Dermis microvascular lymphatic vessel endothelial cell (primary cell): ENCODE measurements at places on chromosomes 2 and 18. TPM values are rescaled to one million over a fixed set of nuclear protein-coding genes. Genes with fewer than 3 reads are reported as not detected.

DNA sequence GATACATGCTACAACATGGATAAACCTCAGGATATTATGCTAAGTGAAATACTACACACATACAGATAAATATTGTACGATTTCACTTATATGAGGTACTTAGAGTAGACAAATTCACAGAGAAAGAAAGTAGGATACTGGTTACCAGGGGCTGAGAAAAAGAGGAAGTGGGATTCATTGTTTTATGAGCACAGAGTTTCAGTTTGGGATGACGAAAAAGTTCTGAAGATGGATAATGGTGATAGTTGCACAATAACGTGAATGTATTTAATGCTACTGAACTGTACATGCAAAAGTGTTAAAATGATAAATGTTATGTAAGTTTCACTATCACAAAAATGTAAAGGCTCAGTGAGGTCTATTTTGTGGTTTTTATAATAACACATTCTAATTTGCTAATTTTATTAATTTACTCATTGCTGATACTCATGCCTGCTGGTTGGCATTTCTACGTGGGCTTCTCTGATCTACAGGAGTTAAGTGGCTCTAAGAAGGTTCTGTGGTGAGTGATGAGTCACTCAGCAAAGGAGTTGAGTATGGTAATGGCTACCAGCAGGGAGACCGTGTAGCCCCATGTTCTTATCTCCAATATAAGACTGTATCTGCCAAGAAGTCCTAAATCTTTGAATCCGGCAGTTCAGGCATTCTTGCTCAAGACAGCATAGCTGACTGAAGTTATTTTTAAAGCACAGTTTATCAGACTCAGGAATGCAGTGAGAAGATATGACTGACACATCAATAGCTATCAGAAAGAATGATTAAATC, 41.1 kb downstream of the UPP2 start:
- no peak for DNase-seq

DNA sequence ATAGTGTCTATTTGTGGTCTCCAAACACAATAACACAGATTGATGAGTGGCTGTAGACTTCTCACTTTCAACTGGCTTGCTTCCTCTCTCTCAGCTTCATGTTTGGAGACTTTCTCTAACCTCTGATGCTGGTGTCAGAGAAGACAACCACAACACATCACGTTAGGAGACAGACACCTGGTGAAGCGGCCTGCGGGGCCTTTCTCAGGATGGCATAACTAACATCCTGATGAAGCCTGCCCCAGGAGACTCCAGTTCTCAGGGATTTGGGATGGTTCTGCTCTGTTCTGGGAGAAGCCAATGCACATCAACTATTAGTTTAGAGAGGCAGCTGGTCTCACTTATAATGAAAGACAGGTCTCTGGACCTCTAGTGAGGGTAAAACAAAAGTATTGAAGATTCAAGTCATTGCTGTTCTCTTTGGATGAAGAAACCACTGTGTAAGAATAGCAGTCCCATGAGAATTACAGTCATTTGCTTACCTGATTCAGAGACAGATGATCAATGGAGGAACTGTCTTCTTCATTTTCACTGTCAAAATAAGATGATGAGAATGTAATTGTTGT, 2.0 kb downstream of the IL1A start:
- DNase-seq = no peak

GRCh38 chr2:3585261-3586109, 9.4 kb upstream of the COLEC11 start:
- DNase-seq = peak; percentile 73

GRCh38 chr18:29104671-29105070, 927.7 kb upstream of the CDH2 start:
- DNase-seq = no peak

GRCh38 chr2:205010196-205010595, 464.9 kb downstream of the PARD3B start:
- DNase-seq = no peak

- DNase-seq = no peak
These were observed 108.6 kb downstream of the STRN start for GRCh38 chr2:36857713-36858112.

DNA sequence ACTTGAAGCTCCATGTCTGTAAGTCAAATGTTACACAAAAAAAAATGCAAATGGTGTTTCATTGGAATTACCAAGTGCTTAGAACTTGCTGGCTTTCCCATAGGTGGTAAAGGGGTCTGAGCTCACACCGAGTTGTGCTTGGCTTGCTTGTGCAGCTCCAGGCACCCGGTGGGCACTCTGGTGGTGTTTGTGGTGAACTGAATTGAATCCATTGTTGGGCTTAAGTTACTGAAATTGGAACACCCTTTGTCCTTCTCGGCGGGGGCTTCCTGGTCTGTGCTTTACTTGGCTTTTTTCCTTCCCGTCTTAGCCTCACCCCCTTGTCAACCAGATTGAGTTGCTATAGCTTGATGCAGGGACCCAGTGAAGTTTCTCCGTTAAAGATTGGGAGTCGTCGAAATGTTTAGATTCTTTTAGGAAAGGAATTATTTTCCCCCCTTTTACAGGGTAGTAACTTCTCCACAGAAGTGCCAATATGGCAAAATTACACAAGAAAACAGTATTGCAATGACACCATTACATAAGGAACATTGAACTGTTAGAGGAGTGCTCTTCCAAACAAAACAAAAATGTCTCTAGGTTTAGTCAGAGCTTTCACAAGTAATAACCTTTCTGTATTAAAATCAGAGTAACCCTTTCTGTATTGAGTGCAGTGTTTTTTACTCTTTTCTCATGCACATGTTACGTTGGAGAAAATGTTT, 97.9 kb upstream of the IL1R2 start:
- DNase-seq = no peak

UCN gene
- 0.13 and 0.51 TPM in 2 replicates for total RNA-seq

SKA1 gene
- total RNA-seq = 2.9 and 10.3 TPM in 2 replicates

TMEM169 gene
- 0.13 TPM in 2 replicates for total RNA-seq

RAB31 gene
- total RNA-seq = 46.5 and 56.6 TPM in 2 replicates

PRKCE gene
- 28.4 and 30.7 TPM in 2 replicates for total RNA-seq
